Stimulated activated CD8-positive, alpha-beta memory T cell treated with anti-CD3 and anti-CD28 coated beads, Interleukin-4, amount 100 ng/mL, for 1 hour (primary cell): ENCODE measurements at places on chromosomes 5 and 9.

DNA sequence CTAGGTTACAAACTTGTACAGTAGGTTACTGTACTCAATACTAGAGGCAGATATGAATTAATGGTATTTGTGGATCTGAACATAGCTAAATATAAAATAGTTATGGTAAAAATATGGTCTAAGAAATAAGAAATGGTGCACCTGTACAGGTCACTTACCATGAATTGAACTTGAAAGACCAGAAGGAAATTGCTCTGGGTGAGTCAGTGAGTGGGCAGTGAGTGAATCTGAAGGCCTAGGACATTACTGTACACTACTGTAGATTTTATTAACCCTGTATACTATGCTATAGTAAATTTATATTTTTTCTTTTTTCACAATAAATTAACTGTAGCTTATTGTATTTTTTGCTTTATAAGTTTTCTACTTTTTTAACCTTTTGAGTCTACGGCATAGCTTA is 1020.4 kb downstream of the CDH18 start:
- DNase-seq: no peak

DNA sequence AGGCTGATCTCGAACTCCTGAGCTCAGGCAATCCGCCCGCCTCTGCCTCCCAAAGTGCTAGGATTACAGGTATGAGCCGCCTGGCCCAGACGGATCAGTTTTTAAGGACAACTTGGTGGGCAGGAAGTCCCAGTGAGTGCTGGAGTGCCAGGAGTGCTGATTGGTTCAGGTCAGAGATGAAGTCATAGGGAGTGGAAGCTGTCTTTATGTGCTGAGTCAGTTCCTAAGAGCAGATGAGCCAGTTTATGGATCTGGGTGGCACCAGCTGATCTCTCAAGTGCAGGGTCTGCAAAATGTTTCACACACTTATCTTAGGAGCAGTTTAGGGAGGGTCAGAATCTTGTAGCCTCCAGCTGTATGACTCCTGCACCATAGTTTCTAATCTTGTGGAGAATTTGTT is 292.1 kb upstream of the ELAVL2 start:
- DNase-seq: no peak

- no peak for DNase-seq
These were observed 33.0 kb downstream of the GOLGA2 start for GRCh38 chr9:128242828-128243214.

GRCh38 chr5:84378420-84378819 is 6.3 kb downstream of the EDIL3 start:
- DNase-seq: no peak

DNA sequence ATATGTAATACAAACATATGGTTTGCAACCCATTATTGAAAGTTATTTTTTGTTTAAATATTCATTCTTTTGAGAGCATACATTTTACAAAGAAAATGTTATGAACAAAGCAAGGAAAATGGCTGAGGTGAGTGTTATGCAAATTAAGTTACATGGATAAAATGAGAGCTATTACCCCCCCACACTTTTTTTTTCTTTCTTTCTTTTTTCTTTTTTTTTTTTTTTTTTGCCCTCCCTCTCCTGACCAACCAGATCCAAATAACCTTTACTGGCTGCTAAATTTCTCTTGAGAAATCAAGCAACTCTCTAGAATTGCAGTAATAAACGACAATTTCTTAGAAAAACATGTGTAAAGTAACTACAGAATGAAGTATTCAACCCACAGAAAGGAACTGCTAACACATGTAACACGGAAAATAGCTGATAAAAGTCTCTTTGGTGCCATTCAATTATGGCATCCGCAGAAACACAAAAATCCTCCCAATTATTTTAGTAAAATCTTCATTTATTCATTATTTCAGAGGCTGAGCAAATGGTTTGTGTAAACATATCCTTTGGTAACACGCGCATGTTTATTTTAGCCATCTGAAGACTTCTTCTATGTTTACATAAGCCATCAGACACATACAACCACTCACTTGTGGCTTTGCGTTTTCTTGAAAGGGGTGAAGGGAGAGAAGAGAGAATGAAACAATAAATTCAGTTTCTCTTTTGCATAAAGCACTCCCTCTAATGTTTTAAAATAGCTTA is 216.1 kb downstream of the NFIB start:
- no peak for DNase-seq

DNA sequence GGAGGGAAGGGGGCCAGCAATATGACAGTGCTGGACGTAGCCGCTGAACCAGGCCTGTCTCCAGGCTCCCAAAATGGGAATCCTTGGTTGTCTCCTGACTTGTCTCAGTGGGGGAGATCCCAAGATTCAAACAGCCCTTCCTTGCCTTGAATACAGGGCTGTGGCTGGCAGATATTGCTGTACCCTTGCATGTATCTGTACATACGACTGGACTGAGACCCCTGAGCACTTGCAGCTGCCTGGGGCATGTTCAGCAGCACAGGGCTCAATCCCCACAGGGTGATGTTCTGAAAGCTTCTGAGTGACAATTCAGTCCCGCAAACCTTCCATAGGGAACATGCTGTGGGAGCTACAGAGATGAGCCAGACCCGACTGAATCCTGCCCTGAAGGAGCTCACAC is 13.3 kb downstream of the OR13J1 start:
- DNase-seq: no peak

DNA sequence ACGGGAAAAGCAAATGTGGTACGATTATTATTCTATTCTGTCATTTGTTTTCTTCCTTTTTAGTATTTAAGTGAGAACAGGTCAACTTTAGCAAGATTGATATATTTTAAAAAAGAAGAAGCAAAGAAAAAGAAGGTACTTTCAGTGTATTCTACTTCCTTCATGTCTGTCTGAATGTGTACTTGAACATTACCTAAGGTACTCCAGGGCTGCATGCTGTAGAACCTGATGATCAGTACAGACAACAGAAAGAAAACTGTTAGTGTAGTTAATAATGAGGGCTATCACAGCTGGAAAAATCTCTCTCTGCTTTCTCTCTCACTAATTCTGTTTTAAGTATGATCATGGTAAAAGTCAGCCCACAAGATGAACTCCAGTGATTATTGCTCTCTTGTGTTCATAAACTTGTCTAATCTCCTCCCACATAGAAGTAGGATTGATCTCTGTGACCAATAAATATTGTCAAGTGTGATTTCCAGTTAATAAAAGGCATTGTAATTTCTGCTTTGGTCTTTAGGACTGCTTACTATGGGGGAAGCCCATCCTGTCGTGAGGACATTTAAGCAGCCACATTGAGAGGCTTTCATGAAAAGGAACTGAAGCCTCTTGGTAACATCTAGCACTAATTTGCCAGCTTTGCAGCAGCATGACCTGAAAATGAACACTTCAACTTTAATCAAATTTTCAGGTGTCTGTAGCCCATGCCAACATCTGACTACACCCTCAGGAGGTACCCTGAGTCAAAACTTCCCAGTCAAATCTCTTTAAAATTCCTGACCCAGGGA is 864.0 kb upstream of the ACO1 start:
- DNase-seq: no peak

DNA sequence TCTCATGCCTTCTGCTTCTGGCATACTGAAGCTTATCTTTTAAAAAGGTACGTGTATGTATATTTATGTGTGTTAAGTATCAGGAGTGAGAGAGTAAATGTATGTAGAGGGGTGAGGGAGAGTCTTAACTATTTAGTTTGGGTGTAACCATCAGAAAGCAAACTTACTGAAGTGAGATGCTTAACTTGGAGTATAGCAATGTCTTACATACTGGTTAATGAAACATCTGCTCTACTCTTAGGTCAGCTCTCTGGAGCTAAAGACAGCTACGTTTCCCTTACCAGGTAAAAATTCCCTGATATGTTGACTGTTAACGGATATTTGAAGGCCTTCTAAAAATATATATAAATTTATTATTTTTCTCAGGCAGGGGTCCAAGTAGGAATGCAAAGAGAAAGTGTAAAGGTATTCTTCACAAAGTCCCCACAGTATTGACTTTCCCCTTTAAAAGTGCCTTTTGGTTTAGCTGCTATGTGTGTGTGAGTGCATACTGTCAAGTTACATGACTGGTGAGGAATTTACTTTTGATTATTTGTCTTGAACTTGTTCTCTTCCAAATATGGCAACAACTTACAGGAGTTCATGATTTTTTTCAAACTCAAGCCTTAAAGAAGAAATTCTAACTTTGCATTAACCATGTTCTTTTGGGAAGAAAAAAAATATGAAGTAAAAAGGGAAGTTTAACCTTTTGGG is 12.3 kb upstream of the C5orf24 start:
- DNase-seq: no peak

DNA sequence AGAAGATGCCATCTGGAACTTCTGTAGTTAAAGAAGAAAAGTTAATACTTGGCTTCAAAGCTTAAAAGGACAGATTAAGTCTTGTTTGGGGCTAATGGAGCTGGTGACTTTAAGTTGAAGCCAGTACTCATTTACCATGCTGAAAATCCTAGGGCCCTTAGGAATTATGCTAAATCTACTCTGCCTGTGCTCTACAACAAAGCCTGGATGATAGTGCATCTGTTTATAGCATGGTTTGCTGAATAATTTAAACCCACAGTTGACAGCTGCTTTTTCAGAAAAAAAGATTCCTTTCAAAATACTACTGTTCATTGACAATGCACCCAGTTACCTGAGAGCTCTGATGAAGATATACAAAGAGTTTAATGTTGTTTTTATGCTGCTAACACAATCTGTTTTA is 393.5 kb downstream of the MAT2B start:
- DNase-seq: no peak

GRCh38 chr5:21615195-21615765 is 1237.9 kb downstream of the CDH12 start:
- no peak for DNase-seq

GRCh38 chr9:129458155-129458661 is 162.7 kb downstream of the C9orf50 start:
- DNase-seq: peak; percentile 29

DNA sequence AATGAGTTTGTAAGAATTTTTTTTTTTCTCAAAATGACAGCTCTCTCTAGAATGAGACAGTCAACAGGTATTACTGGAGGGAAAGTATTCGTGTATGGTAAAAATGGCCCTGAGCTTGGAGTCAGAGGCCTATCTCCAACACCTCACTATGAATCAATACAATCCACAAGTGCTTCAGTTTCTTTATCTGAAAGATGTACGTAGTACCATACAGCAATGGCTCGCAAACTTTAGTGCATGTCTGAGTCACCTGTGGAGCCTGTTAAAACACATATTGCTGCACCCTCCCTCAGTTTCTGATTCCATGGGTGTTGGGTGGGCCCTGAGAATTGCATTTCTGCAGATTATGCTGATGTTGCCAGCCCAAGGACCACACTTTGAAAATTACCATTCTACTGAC is 44.6 kb downstream of the DMRT2 start:
- DNase-seq: no peak

GRCh38 chr5:91839721-91840120 is 456.6 kb upstream of the ARRDC3 start:
- DNase-seq: no peak

DNA sequence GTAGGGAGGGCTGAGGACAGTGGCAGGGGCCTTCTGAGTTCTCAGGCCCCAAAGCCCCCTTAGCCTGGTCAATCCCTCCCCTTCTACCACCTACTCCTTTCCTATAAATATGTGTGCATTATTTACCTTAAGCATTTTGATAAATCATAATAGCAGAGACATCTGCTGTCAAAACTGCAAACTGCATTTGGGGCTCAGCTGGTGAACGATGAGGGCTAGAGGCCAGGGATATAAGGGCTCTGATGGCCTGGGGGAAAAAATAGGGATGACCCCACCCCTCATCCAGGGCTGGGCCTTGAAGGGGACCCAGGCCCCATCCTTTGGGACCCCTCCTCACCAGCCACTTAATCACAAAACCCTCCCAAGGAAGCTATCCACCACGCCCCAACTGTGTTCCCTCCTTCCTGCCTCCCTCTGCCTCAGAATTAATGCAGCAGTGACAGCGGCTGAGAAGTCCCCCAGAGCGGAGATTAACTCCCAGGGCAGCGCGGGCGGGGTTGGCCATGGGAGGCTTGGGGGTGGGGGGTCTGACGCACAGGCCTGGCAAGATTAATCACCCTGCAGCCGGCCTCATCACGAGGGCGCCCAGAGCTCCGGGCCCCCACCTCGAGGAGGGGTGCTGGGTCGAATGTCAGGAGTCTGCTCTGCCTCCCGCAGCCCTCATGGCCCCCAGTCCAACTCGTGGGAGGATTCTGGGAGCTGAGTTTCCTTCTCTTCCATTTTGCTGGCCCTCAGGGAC is 42.1 kb downstream of the CXXC5 start:
- no peak for DNase-seq

DNA sequence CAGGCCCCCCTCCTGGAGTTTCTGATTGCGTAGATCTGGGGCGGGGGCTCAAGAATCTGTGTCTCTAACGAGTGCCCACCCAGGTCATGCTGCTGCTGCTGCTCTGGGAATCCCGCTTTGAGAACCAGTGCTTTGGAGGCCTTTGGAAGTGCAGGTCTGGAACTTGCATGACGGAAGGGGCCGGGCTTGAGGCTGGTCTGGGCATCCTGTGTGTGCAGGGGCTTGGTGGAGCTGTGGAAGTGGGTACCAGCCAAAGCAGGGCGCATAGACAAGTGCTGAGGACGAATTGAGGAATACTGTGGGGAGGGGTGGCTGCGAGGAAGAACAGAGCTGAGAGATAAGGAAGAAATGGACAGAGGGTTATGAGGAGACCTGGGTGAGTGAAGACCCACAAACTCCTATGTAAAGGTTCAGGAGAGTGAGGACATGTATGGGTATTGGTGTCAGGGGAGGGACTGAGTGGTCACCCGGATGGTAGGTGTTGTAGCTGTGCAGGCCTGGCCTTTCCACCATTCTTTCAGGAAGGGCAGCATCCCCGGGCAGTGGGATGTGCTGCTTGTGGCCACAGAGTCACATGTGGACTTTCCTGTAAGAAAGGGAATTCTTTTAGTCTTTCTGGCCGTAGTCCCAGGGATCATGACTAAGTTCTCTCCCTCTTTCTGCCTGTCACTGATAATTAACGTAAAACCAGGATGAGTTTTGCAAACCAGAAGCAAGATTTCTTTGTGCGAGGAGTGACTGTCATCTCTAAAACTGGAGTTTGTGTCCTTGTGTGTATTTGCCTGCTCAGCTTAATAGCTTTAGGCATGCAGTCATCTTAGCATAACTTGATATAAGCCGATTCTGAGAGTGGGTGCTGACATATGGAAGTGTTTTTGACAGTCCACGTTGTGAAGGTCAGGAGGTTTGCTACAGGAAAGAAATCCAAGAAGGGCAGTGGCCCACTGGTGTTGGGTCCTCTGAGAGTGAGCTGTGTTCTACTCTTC is 43.3 kb upstream of the TJP2 start:
- no peak for DNase-seq

GRCh38 chr9:2109069-2109650 is 94.0 kb downstream of the SMARCA2 start:
- DNase-seq: no peak

- DNase-seq: no peak
These were observed 114.1 kb downstream of the SPOCK1 start for GRCh38 chr5:137385064-137385463.

DNA sequence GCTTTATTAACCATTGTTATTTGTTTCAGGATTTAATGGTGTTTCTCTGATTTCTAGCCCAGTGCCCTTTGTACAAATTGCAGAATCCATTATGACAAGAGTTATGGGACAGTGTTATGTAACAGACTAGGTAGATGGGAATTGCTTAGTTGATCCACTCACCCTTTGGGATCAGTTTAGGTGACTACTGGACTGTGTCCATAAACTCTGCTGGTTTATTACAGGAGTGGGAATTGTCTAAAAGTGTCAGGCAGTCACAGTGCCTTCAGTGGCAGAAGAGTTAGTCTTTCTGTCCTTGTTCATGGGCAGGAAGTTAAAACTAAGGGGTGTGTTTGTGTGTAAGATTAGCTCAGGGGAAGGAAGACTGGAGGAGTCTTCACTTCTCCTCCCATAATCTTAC is 29.3 kb downstream of the RCL1 start:
- no peak for DNase-seq
